ENCODE measurements at places on chromosomes 4 and X.

DNA sequence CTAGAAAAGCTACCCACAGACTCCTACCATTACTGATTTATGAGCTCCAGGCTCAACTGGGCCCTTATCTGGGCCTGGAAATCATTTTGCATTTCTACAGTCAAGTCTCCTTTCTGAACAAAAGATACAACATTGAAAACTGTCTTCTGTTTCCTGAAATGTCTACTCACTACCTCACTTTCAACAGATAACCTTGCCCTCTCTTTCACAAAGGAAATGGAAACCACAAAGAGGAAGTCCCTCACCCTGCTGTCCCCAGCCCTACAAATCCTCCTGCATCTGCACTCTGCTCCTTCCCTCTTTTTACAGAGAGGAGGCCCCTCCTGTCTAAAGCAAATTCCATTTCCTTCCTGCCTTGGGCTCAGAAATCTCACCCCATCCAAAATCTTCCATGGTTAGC, 24.8 kb upstream of the CYBB start:
- DNase-seq, result no peak

GRCh38 chr4:12178614-12179610, 750.2 kb upstream of the HS3ST1 start:
- DNase-seq, result no peak

DNA sequence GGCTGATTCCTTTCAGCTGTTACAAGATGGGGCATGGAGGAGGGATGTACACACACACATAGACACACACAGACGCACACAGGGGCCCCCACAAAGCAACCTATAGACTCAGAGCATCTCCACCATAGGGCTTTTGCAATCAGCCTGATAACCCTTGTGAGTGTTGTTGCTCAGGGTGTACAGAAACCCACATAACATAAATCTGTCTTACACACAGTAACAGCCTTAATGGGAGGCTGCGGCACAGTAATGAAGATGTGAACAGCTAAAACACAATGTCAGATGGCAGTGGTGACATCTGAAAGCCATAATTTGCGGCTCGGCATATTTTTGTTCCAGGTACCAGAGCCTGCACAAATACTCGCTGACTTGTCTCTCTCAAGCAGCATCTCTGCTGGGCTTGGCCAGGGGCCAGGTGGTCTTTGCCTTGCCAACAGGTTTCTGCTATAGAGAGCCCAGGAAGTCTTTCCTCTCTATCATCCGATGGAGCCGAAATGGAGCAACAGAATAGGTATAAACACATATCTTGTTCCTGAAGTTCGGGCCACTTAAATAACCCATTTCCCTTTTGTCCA, 357.2 kb upstream of the GATB start:
- no peak for DNase-seq

- DNase-seq, result no peak
These were observed 28.0 kb upstream of the RBM41 start for GRCh38 chrX:107146670-107147069.

- no peak for DNase-seq
These were observed 475.6 kb upstream of the FTHL17 start for GRCh38 chrX:31547416-31547815.

DNA sequence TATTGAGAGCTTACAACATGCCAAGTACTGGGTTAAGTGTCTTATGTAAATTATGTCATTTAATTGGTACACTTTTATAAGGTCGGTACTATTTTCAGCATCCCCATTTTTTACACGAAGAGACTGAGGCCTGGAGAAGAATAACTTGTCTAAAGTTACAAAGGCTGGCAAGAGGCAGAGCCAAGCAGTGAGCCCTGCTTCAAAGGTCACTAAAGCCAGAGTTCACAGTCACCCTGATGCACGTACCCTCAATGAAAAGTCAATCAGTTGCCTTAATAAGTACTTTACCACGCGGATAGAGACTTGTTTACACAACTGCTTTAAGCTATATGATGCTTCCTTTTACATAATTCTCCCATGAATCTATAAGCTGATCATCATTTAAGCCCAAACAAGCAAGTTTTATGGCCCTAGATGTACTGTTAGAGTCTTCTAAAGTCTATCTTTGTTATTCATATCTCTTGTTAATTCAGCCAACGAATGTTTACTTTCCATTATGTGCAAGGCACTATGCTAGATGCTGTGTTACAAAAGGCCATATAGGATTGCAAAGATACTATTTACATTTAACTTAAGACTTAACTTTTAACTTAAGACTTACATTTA, 57.4 kb downstream of the SEL1L3 start:
- DNase-seq, result no peak

GRCh38 chr4:122046255-122046654, 94.4 kb upstream of the TRPC3 start:
- DNase-seq, result no peak

GRCh38 chr4:168569066-168569930, 72.4 kb downstream of the PALLD start:
- no peak for DNase-seq

GRCh38 chrX:150872773-150873336, 25.6 kb downstream of the CD99L2 start:
- DNase-seq, result no peak

GRCh38 chr4:127414951-127415606, 217.7 kb upstream of the INTU start:
- no peak for DNase-seq

DNA sequence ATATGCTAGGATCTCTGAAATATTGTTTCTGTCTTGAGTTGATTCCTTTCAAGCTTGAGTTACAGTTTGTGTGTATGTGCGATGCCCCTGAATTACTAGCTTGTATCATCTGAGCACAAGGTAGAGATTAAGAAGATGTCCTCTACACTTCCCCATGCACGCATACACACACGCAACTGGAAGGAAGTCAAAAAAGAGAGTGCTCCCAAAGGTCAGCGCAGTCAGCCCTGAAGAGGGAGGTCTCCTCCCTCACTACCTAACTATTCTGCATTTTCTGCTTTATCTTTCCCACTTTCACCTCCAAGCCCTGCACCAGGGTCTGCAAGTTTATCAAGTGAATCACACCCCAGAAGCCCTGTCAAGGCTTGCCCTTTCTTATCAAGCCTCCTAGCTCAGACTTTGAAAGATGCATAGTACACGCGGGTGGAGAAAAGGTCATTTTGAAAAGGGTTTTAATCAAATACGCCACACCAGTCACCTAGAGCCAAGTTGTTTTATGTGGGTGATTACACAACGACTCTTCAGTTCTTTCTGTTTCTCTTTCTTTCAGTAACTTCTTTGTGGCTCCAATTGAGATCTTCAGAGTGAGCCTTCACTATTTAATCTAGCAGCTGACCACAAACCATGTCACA, 127.7 kb downstream of the ASB9 start:
- DNase-seq, result no peak

DNA sequence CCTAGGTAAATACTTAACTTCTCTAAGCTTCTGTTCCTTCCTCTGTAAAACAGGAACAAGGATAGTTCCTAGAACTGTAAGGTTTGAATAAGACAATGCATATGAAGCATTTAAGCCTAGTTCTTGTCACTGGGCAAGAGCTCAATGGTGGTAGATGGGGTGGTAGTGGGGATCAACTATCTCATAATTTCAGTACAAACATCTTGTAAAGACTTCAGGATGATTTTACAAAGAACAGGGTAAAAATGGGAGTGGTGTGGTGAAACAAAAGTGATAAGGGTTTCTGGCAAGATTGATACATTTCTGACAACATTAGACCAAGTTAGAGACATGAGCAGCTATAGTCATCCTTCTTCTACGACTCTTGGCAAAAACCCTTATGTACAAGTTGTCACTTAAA, 137.8 kb downstream of the SCFD2 start:
- DNase-seq, result no peak

- no peak for DNase-seq
These were observed 26.1 kb downstream of the ZRSR2 start for GRCh38 chrX:15816438-15816809.

GRCh38 chr4:137238456-137239162, 293.7 kb downstream of the PCDH18 start:
- DNase-seq, result no peak
